ENCODE measurements at places on chromosomes 16 and 17. TPM values are rescaled to one million over a fixed set of nuclear protein-coding genes. Genes with fewer than 3 reads are reported as not detected.

GRCh38 chr16:525520-526180 lies 1.9 kb upstream of the CAPN15 start:
- H3K4me3 ChIP-seq: no peak overlapping the region
- H3K27me3 ChIP-seq: no peaks in the 10 kb centered on the region
- H3K4me1 ChIP-seq: peaks cover 42% of the 10 kb centered on the region

DNA sequence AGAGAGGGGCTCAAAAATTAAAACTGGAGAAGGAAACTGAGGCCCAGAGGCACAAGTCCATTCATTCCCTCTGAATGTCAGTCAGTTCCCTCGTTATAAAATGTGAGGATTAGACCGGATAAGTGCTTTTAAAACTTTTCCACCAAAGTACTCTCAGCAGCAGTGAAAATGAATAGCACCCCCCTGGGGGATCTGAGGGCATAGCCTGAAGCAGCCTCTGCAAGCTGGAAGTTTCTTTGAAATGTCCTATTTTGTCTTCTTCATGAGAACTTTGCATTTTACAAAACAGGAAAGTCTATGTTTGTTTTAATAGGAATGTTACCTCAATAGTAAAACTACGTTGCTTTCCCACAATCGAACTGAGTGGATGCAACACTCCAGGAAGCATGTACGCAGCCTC lies 273.0 kb downstream of the CEP112 start:
- H3K4me3 ChIP-seq: no peak overlapping the region
- H3K27me3 ChIP-seq: no peaks in the 10 kb centered on the region
- H3K27ac ChIP-seq: peak overlapping the region; percentile 0
- no peaks in the 10 kb centered on the region for H3K36me3 ChIP-seq
- peak; percentile 13 for DNase-seq
- H3K4me1 ChIP-seq: peaks cover 7% of the 10 kb centered on the region

- H3K4me3 ChIP-seq: no peak overlapping the region
- H3K27me3 ChIP-seq: no peaks in the 10 kb centered on the region
- H3K36me3 ChIP-seq: no peaks in the 10 kb centered on the region
- no peak overlapping the region for H3K27ac ChIP-seq
These were observed 568.2 kb upstream of the EEF2KMT start for GRCh38 chr16:5665834-5666233.

- DNase-seq: no peak
- peaks cover 7% of the 10 kb centered on the region for H3K4me1 ChIP-seq
- H3K27me3 ChIP-seq: no peaks in the 10 kb centered on the region
- H3K36me3 ChIP-seq: no peaks in the 10 kb centered on the region
These were observed 358 bp downstream of the CHRNE start for GRCh38 chr17:4902540-4902939.

DNA sequence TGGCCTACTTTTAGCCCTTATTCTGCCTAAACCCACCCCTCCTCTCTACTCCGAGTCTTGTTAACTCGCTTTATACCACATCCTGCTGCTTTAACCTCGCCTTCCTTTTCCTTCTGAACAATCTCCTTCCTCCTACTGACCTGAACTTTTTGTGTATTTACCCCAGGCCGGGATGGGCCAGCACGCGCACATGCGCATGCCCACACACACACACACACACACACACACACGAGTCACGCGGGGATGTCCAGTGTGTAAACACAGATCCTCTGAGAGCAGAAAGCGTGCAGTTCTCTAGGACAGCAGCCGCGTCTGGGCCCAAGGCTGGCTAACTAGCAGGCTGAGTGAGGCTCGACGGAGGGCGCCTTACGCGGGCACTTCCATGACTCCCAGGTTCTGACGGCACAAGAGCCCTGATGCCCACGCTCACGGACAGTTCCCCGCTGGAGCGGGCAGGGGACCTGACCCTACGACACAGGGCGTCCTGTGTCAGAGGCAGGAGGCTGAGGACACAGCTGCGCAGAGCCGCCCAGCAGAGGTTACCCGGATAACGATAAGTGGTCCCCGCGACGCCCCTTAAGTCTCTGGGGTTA lies 610 bp downstream of the PIK3R5 start:
- H3K27me3 ChIP-seq: peaks cover 71% of the 10 kb centered on the region
- H3K27ac ChIP-seq: no peak overlapping the region
- DNase-seq: no peak
- no peaks in the 10 kb centered on the region for H3K4me1 ChIP-seq

- H3K4me3 ChIP-seq: no peak overlapping the region
- peaks cover 12% of the 10 kb centered on the region for H3K27me3 ChIP-seq
- H3K36me3 ChIP-seq: no peaks in the 10 kb centered on the region
- H3K4me1 ChIP-seq: no peaks in the 10 kb centered on the region
These were observed 14.2 kb upstream of the CCNF start for GRCh38 chr16:2415085-2415484.

GRCh38 chr17:15194859-15195277 lies 70.3 kb downstream of the PMP22 start:
- H3K27ac ChIP-seq: no peak overlapping the region
- no peak for DNase-seq
- H3K4me3 ChIP-seq: no peak overlapping the region
- no peaks in the 10 kb centered on the region for H3K36me3 ChIP-seq

GRCh38 chr16:15509593-15510535 lies 75.5 kb downstream of the BMERB1 start:
- no peak overlapping the region for H3K27ac ChIP-seq
- H3K36me3 ChIP-seq: no peaks in the 10 kb centered on the region
- H3K27me3 ChIP-seq: peaks cover 18% of the 10 kb centered on the region

DNA sequence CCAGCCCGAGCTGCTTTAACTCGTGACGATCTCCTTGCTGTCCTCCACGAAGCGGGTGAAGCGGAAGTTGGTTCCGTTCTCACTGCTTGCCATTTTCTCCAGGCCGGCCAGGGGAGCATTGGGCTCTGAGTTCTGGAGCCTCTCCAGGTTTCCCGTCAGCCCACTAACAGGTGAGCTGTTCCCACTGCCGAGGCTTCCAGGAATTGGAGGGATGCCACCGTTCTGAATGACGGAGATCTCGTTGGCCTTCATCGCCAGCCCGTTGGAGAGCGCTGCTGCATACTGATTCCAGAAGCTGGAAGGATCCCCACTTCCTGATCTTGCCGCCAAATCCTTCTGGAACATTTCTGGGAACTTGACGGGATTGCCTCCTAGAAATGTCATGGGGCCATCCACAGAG lies 14.0 kb downstream of the SALL1 start:
- no peak overlapping the region for H3K27ac ChIP-seq
- no peaks in the 10 kb centered on the region for H3K36me3 ChIP-seq
- peaks cover 12% of the 10 kb centered on the region for H3K4me1 ChIP-seq
- H3K4me3 ChIP-seq: no peak overlapping the region

GRCh38 chr17:7431231-7431630 lies 2.6 kb downstream of the SPEM3 start:
- no peaks in the 10 kb centered on the region for H3K27me3 ChIP-seq
- H3K36me3 ChIP-seq: no peaks in the 10 kb centered on the region
- DNase-seq: no peak
- H3K27ac ChIP-seq: no peak overlapping the region

DNA sequence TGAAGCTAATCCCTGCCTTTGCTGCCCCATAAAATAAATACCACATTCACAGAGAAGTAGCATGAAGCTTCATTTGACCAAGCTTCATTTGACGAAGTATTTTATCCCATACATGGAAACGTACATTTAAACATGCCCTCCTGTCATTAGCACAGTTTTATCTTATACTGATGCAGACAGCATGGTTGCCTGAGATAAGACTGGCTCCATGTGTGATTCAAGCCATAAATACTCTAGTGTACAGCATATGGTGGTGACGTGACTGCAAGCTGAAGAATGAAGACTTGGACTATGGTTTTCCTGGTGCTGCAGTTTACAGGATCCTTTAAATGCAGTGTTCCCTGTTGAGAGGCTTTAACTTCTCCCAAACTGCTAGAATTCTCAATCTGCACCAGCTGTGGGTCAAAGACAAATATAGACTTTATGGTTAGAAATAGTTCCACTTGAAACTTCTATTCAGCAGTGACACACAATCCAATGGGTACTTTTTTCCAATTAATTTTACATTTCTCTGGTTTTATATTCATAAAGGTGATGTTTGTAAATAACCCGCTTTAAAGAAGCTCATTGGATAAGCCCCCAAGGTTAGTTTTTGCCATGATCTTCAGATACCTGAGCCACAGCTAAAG lies 64.9 kb downstream of the CYB561 start:
- H3K4me1 ChIP-seq: no peaks in the 10 kb centered on the region
- no peaks in the 10 kb centered on the region for H3K27me3 ChIP-seq
- no peaks in the 10 kb centered on the region for H3K36me3 ChIP-seq
- no peak overlapping the region for H3K27ac ChIP-seq
- DNase-seq: peak; percentile 41

DNA sequence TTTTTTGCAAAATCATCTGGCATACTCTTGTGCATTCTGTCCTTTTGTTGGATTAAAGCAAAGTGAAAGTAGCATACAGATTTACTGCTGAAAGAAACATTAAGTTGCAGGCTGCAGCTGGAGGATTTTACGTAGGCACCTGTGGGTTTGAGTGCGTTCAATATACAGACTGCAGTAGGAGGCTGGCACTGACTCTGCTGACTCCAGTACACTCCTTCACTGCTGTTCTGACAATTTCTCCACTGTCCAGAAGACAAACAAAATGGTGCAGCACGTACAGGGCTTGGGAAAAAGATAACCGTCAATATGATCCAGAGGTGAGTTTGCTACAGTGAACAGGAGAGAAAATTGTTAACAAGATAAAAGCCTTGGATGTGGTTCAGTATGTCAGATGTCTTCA lies 73.3 kb downstream of the TANC2 start:
- DNase-seq: no peak
- H3K36me3 ChIP-seq: no peaks in the 10 kb centered on the region
- no peak overlapping the region for H3K27ac ChIP-seq
- H3K27me3 ChIP-seq: no peaks in the 10 kb centered on the region
- H3K4me3 ChIP-seq: no peak overlapping the region

GRCh38 chr16:1063728-1064127 lies 8.8 kb upstream of the SSTR5 start:
- no peak overlapping the region for H3K4me3 ChIP-seq
- H3K27ac ChIP-seq: no peak overlapping the region
- H3K4me1 ChIP-seq: no peaks in the 10 kb centered on the region
- no peaks in the 10 kb centered on the region for H3K36me3 ChIP-seq
- DNase-seq: no peak

- no peaks in the 10 kb centered on the region for H3K36me3 ChIP-seq
- H3K27ac ChIP-seq: no peak overlapping the region
- H3K4me3 ChIP-seq: no peak overlapping the region
- H3K27me3 ChIP-seq: no peaks in the 10 kb centered on the region
These were observed 56.1 kb upstream of the ZC3H18 start for GRCh38 chr16:88514070-88514469.

DNA sequence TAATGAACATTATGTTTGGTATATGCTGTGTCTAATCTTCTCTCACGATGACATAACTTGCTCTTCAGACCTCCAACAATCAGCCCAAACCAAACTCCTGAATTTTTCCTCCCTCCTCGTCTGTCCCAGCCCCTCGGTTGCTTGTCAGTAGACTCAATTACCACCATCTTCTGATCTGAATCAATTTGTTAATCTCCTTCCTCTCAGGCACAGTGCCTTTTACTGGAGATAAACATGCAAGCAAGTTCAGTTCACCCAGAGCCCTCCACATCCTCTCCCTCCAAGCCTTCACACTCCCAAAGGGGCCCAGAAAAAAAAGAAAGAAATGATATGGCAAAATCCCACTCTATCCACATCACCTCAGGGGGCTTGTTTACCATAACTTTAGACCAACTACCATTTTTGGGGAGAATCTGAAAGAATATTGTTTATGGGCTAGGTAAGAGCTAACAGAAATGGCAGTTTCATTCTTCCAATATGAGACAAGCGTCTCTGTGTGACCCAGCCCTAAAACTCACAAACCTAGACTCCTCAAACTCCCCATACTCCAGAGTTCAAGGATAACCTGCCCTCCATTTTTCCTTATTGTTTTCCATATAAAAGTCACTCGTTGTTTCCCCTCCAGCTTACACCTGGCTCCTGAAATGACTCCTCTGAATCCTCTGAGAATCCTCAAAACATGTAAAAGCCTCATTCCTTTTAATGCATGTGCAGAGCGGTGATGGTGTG lies 1.5 kb downstream of the TEX2 start:
- DNase-seq: no peak
- H3K27me3 ChIP-seq: no peaks in the 10 kb centered on the region
- H3K4me1 ChIP-seq: peaks cover 26% of the 10 kb centered on the region
- H3K27ac ChIP-seq: peak overlapping the region; percentile 95

DNA sequence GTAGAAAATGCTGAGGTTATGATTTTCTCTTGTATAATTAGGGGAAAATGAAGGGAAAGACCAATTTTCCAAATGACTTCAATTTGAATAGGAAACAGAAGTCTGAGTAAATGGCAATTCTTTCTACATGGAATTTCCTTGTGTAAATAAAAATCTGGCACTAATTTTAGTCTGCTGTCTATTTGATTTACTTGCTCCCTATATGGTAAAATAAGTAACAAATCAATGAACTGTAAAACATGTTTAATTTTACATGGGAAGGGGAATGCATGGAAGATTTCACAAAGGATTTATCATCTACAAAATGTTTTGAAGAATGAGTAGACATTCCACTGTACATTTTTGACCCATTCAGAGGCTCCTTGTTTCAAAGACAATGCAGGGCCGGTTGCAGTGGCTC lies 811.6 kb upstream of the GOT2 start:
- H3K36me3 ChIP-seq: no peaks in the 10 kb centered on the region
- no peak overlapping the region for H3K4me3 ChIP-seq
- no peak for DNase-seq
- H3K4me1 ChIP-seq: no peaks in the 10 kb centered on the region

GRCh38 chr17:7841915-7842379 lies 7.9 kb downstream of the KDM6B start:
- DNase-seq: peak; percentile 97
- no peaks in the 10 kb centered on the region for H3K36me3 ChIP-seq
- H3K4me3 ChIP-seq: peak overlapping the region; percentile 73
- H3K27ac ChIP-seq: peak overlapping the region; percentile 99

- H3K4me3 ChIP-seq: no peak overlapping the region
- H3K36me3 ChIP-seq: no peaks in the 10 kb centered on the region
- no peak for DNase-seq
- H3K27ac ChIP-seq: no peak overlapping the region
- no peaks in the 10 kb centered on the region for H3K27me3 ChIP-seq
These were observed 19.0 kb downstream of the TRAF7 start for GRCh38 chr16:2174396-2175131.

DNA sequence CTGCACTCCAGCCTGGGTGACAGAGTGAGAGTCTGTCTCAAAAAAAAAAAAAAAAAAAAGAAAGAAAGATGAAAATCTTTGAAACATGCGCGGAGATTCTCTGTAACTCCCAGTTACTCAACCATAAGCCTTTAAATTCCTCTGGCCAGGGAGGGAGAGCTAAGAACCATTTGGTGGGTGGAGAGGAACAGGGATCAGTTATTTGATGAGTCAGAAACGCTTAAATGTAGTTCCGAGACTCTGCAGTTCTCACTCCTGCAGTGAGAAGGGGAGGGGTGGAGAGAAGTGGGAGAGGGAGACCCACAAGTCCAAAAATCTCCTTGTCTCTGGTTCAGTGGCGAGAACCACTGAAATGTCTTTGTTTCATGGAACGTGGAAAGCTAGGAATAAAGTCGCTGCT lies 266.7 kb downstream of the SOX9 start:
- H3K4me3 ChIP-seq: no peak overlapping the region
- H3K27me3 ChIP-seq: no peaks in the 10 kb centered on the region
- peak; percentile 57 for DNase-seq
- H3K27ac ChIP-seq: no peak overlapping the region

GRCh38 chr17:40702271-40702670 lies 1.3 kb downstream of the KRT24 start:
- peaks cover 12% of the 10 kb centered on the region for H3K4me1 ChIP-seq
- H3K27ac ChIP-seq: no peak overlapping the region
- DNase-seq: peak; percentile 9
- H3K27me3 ChIP-seq: no peaks in the 10 kb centered on the region
- H3K36me3 ChIP-seq: no peaks in the 10 kb centered on the region
- no peak overlapping the region for H3K4me3 ChIP-seq

The CDH13 gene
- 2.7 TPM for total RNA-seq

The SYT17 gene
- 6.7 TPM for total RNA-seq

The CCDC47 gene
- 82.7 TPM for total RNA-seq

The CA5A gene
- total RNA-seq: 1.7 TPM

The PROCA1 gene
- 4.4 TPM for total RNA-seq

The SPNS2 gene
- total RNA-seq: 8.3 TPM

The RABEP1 gene
- 47.9 TPM for total RNA-seq

Data from hepatocyte (in vitro differentiated cells).